Fibroblast of upper back skin (primary cell): ENCODE measurements at places on chromosomes 16 and 17.

- no peak for DNase-seq
Measured at GRCh38 chr17:64192589-64192988, 62.6 kb upstream of the ERN1 start.

GRCh38 chr17:75068750-75069149 is 19.0 kb upstream of the SLC16A5 start:
- no peak for DNase-seq

DNA sequence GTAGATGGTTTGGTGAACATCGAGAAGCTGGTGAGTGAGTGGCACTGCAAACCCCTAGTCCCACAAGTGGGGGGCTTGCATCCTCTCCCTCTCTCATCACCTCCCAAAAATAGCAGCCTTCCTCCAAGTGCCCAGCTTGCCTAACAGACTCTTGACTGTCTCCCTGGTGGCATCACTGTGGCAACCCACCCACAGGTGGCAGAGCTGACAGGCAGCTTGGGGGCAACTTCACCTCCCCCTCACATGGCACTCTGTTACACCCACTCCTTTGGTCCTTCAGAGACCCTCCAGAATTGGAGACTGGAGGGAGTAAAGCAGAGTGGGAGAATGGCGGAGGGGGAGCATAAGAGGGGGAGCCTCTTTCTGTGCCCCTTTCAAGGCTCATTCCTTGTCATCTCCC is 15.7 kb downstream of the RAPGEFL1 start:
- no peak for DNase-seq

- peak; percentile 41 for DNase-seq
Measured at GRCh38 chr17:42682722-42683403, 532 bp downstream of the CNTNAP1 start.

GRCh38 chr17:32746280-32746679 is 130.6 kb downstream of the MYO1D start:
- DNase-seq = no peak

- no peak for DNase-seq
Measured at GRCh38 chr16:86239381-86239780, 270.9 kb upstream of the FOXF1 start.

DNA sequence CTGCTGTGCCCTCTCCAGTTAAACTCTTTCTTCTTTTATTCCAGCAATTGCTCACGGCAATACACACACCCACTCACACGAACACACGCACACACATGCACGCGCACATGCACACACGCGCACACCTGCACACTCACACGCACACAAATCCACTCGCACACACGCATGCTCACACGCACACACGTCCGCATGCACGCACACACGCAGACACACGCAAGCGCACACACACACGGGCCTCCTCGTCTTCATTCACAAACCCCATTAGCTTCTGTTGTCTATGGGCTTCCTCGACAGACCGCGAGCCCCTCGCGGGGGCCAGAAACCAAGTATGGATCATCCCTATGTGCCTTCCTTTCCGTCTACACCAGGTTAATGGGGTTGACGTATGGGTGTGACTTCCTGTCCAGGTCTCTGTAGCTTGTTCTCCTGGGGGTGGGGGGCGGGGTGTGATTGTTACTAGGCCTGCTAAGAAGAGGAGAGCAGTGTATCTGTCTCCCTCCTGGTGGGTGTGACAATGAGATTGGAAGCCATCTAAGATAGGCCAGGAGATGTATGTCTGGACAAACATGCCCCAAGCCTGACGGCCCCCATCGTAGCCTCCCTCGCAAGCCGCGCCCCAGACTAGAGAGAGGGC is 670 bp upstream of the CTF1 start:
- DNase-seq = no peak

DNA sequence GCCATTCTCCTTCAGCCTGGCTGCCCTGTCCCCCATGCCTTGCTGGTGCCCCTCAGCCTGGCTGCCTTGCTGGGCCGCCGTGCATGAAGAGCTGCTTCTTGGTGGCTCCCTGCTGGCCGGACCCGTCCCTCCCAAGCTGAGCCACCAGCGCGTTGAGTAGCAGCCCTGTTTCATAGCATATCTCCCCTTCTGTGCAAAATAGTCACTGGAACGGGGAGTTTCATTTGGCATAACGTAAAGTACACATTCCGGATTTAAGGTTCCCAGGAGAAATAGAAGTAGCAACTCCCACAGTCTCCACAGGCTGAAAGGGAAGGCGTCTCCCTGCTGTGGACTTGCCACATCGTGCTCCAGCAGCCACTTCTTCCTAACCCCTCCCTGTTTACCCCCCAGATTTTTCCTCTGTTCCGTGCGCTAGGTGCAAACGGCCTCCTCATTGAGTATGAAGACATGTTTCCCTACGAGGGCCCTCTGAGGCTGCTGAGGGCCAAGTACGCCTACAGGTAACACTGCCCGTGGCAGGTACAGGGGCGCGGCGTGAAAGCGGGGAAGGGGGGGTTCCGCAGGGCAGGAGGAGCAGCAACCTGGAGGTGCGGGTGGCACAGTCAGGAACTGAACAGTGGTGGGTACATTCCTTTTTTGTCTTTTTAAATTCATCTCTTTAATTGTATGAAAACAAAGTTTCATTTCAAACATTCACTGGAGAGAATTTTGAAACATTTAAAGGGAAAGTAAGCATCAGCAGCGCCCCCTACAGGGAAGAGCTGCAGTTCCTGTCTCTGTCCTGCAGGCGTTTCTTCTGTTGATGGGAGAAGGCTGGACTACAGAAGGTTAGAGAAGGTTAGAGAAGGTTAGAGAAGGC is 5.8 kb upstream of the OGFOD3 start:
- peak; percentile 27 for DNase-seq
